ENCODE measurements at places on chromosomes 2 and 18.

- DNase-seq: no peak
Measured at GRCh38 chr2:218292048-218293014, at the start of gene TMBIM1. TSS of gene TMBIM1 (minus strand) at chr2:218292503. CDS start at chr2:218282141, 10,362 bp downstream.

GRCh38 chr2:124755386-124755785 is 730.3 kb downstream of the CNTNAP5 start:
- DNase-seq: no peak

DNA sequence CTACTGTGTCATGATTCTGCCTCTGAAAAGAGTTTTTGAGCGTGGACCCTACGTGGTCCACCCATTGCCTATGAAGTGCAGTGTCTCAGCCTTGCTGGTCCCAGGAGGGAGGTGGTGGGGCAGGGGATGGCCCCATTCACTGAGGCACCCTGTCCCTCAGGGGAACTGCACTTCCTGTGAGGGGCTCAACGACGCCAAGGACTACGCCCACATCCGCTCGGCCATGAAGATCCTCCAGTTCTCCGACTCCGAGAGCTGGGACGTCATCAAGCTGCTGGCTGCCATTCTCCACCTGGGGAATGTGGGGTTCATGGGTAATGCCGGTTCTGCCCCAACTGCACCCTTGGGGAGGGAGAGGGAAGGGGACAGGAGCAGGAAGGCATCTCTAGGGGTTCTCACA is 42.5 kb downstream of the MYO7B start:
- DNase-seq: no peak

DNA sequence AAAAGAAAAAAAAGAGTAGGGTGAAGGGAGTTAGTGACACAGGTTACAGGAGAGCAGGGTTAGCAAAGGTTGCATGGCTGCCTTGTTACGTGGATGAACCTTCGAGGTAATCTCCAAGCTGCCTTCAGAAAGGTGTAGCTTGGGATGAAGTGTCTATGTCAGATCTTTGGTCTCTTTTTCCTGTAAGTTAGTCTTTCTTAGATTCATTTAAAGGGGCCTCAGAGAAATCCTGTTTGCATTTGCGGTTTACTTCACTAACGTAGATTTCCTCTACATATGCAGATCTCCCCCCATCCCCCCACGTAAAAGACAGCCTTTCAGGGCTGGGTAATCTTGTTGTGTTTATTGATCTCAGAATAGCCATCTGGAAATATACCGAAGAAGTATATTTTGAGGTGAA is 83.7 kb downstream of the MTA3 start:
- no peak for DNase-seq

DNA sequence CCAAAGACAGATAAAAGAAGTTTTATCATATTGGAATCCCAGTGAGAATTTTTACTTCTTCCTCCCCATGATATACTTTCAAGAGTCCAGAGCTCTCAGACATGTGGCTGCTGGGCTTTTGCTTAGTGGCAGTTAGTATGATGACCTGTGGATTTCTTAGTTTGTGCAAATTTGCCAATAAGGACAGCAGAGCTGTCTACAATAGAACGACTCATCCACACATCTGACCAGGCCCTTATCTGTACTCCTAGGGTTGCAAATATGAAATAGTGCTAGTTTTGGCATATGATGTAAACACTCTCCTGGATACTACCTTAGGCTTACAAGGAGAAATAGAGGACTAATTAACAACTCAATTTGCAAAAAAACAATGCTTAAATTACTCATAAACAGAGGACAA is 758.4 kb upstream of the TMEFF2 start:
- no peak for DNase-seq

DNA sequence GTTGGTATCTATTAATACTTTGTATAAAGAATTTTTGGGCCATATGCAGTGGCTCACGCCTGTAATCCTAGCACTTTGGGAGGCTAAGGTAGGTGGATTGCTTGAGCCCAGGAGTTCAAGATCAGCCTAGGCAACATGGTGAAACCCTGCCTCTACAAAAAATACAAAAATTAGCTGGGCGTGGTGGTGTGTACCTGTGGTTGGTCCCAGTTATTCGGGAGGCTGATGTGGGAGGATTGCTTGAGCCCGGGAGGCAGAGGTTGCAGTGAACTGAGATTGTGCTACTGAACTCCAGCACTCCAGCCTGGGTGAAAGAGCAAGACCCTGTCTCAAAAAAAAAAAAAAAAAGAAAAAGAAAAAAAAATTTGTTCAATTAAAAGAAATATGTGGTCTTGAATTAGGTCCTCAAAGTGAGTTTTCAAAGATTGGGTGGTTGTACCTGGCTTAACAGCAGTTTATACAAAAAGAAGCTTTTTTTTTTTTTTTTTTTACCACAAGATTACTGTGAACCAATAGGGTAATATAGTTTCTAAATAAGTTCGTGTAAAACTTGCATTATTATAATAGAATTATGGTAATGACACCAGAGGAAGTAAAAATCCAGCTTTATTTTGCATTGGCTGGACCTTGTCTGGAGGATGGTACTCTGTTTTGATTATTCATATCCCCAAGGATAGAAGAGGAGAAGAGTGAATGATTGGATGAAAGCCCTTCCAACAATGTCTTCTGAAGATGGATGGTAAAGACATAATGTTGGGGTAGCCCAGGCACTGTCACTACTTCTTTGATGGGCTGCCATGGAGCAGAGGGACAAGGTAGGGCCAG is 210.3 kb downstream of the MYCN start:
- DNase-seq: no peak
